ENCODE measurements at places on chromosomes 7 and 10. TPM values are rescaled to one million over a fixed set of nuclear protein-coding genes. Genes with fewer than 3 reads are reported as not detected.
A peak's percentile ranks its signal among the peaks of the same experiment; 100 is the strongest.

GRCh38 chr7:91416155-91416865 is 152.1 kb downstream of the FZD1 start:
- H3K4me1 ChIP-seq: no peaks in the 10 kb centered on the region
- H3K4me3 ChIP-seq: no peak overlapping the region
- no peaks in the 10 kb centered on the region for H3K36me3 ChIP-seq
- no peak overlapping the region for H3K27ac ChIP-seq
- DNase-seq: no peak
- no peaks in the 10 kb centered on the region for H3K27me3 ChIP-seq

DNA sequence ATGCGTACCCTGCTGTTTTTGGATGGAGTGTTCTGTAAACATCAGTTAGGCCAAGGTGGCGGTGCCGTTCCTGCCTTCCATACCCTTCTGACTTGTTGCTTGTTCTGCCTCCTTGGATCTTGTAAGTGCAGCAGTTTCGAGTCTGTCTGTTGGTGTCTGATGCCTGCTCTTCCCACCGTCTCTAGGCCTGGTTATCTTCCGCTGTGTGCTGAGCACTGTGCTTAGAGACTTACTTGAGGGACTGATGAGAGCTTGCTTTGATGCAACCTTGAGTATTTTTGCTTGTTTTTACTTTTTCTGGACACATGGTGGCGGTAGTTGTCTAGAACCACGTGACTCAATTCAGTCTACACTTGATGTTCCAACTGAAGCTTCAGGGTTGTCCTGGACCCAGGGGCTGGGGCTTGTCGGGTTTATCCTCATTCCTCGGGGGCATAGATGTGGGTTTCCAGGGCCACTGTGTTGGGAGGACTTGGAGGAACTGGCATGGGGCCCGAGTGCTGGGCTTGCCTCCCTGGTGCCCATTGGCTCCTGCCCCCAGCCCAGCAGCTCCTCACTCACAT is 14.4 kb upstream of the SPRN start:
- H3K36me3 ChIP-seq: no peaks in the 10 kb centered on the region
- H3K27me3 ChIP-seq: no peaks in the 10 kb centered on the region
- peak; percentile 74 for DNase-seq
- no peak overlapping the region for H3K4me3 ChIP-seq

- no peak overlapping the region for H3K27ac ChIP-seq
- no peaks in the 10 kb centered on the region for H3K27me3 ChIP-seq
- H3K36me3 ChIP-seq: no peaks in the 10 kb centered on the region
- no peak for DNase-seq
- H3K4me1 ChIP-seq: peaks cover 10% of the 10 kb centered on the region
- H3K4me3 ChIP-seq: no peak overlapping the region
Observed at GRCh38 chr7:90629297-90629918, 33.3 kb downstream of the CDK14 start.

The RELN gene
- total RNA-seq: 7.4 TPM

The POLR1F gene
- total RNA-seq: 9.1 TPM
